ENCODE measurements at places on chromosomes 1 and 21. TPM values are rescaled to one million over a fixed set of nuclear protein-coding genes. Genes with fewer than 3 reads are reported as not detected.

GRCh38 chr1:163307479-163308171 is 14.1 kb upstream of the NUF2 start:
- no peak for DNase-seq

GRCh38 chr1:154931940-154932487 is 4.5 kb downstream of the PMVK start:
- DNase-seq = no peak

GRCh38 chr1:17393230-17393629 is 21.2 kb downstream of the PADI6 start:
- peak; percentile 18 for DNase-seq

GRCh38 chr1:176460544-176461336 is 2.2 kb upstream of the PAPPA2 start:
- no peak for DNase-seq

GRCh38 chr1:30748699-30749401 is 8.7 kb downstream of the LAPTM5 start:
- DNase-seq = peak; percentile 35

- DNase-seq = no peak
Observed at GRCh38 chr21:14875704-14876523, 188.9 kb downstream of the NRIP1 start.

DNA sequence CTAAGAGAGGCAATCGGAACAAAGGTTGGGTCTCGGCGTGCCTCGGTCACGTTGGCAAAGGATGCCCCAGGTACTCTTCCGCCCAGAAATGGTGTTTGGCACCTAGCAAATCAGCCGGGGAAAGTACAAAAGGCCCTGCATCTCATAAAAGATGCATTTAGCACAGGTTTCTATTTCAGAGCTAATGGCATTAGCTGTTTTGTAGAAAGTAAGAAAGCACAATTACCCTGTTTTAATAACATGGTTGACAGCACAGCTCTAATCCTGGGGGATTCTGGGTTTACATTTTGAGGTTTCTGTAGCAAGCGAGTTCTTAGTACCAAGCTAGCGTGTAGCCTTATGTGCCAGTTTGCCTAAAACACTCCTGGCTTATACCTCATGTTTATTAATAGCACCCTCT is 178.5 kb downstream of the PRDM2 start:
- no peak for DNase-seq

DNA sequence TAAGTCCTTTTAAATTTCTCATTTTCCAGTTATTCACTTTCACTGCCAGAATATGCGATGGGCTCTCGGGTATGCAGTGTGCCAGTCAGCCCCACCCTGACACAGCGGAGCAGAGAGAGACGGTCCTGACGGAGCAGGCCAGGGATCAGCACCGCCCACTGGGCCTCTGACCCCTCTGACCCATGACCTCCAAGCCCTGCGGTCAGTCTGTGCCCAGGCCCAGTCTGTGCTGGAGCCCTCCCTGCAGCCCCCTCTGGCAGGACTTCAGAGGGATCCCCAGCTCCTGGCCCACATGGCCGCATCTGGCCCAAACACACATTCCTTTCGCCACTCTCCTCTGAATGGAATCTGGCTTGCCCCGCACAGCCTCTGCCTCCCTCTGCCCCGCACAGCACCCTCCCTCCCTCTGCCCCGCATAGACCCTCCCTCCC is 43.4 kb upstream of the COL6A2 start:
- no peak for DNase-seq

DNA sequence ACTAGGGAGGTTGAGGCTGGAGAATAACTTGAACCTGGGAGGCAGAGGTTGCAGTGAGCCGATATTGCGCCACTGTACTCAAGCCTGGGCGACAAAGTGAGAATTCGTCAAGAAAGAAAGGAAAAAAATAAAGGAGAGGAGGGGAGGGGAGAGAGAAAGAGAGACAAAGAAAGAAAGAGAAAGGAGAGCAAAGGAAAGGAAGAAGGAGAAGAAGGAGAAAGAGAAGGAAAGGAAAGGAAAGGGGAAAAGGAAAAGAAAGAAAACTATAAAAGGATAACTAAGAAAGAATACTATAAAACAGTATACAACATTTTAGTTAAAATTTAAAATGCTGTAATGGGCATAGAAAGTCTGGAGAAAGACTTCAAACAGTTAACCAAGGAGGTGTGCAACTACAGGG is 33.6 kb downstream of the EIF4G3 start:
- DNase-seq = no peak

GRCh38 chr1:57551476-57551875 is 127.6 kb upstream of the DAB1 start:
- DNase-seq = no peak

IL19 gene
- total RNA-seq = not detected

PLA2G2F gene
- not detected for total RNA-seq

SLC5A9 gene
- not detected for total RNA-seq

OR2T33 gene
- not detected for total RNA-seq

IGSF21 gene
- not detected for total RNA-seq
